ENCODE measurements at places on chromosomes 5 and 9.

DNA sequence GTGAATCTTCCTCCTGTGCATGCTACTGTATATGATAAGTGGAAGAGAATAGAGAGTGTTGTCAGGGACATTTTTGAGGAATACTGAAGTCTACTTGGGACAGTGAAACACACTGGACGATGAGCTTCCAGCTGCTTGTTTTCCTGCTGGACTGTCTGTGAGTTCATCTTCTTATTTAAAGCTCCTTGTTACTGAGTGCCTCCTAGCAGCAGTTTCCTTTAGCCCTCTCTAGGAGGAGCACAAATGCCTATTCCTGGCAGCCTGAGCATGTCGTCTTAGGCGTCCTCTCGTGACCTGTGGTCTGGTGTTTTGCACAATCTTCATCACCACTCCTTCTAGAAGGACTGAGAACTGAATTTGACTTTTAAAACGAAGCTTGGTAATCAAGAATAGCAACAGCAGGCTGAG, 43.8 kb downstream of the ANKRD33B start:
- DNase-seq, result no peak

DNA sequence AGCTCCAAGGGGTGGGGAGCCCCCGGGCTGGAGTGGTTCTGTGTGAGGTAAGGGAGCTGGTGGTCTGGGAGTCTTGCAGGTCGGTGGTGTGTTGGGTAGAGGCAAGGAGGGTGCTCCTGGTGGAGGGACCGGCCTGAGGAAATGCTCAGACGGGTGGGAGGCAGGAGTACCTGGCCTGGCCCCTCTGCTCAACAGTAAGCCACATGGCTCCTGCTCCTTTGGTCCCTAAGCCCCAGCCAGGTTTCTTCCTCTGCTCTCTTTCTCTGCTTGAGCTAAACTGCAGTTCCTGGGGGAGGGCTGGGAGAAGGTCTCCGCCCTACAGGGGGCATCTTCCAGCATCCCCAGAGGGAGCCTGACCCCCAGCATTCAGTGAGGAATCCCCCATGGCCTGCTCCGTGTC, 17.2 kb downstream of the TSPAN17 start:
- no peak for DNase-seq

GRCh38 chr5:124599028-124599973, 147.1 kb downstream of the ZNF608 start:
- DNase-seq, result no peak

- DNase-seq, result no peak
These were observed 711.2 kb downstream of the PTPRD start for GRCh38 chr9:9901624-9902023.

DNA sequence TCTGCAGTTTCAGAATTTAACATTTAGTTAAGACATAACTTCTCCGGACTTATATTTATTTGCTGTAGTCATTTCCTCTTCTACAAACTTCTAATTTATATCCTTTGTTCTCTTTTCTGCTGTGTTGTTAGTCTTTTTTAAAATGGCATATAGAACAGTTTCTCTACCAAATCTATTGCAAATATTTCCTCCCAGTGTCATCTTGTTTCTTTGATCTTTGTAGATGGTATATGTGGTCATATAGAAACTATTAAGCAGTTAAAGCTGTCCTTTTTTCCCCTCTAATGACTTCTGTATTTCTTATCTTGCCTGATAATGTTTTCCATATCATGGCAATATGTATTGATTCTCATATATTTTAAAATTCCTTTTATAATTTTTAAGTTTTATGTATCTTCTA, 264.5 kb downstream of the MCTP1 start:
- DNase-seq, result no peak

DNA sequence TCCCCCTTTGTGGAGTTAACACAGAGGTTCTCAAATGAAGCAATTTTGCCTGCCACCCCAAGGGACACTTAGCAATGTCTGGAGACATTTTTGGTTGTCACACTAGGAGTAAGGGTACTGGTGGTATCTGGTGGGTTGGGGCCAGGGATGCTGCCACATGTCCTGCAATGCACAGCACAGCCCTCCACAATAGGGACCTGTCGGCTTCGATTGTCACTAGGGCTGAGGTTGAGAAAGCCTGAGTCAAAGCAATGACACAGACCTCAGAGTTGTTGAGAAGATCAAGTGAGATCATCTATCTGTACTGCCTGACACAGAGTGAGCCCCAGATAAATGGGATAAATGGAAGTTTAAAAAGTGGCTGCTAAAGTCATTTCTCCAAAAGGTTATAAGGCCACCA, 249.2 kb upstream of the KLF4 start:
- DNase-seq, result no peak

GRCh38 chr5:180370861-180371641, 17.9 kb upstream of the GFPT2 start:
- no peak for DNase-seq

DNA sequence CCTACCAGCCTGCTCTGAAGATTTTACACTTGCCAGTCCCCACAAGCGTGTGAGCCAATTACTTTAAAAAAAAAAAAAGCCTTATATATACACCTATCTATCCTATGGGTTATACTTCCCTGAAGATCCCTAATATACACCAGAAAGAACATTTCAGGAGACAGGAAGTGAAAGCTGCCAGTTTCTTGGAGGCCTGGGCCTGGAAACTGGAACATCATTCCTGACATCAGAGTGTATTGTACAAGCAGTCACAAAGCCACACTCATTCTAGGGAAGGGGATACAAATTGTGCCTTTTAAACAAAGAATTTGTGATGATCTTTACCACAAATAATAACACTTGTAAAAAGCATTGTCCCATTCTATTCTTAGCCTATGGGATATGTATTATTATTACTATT, 98.3 kb upstream of the FBN2 start:
- DNase-seq, result no peak

- no peak for DNase-seq
These were observed 102.7 kb downstream of the EFNA5 start for GRCh38 chr5:107567901-107568671.

DNA sequence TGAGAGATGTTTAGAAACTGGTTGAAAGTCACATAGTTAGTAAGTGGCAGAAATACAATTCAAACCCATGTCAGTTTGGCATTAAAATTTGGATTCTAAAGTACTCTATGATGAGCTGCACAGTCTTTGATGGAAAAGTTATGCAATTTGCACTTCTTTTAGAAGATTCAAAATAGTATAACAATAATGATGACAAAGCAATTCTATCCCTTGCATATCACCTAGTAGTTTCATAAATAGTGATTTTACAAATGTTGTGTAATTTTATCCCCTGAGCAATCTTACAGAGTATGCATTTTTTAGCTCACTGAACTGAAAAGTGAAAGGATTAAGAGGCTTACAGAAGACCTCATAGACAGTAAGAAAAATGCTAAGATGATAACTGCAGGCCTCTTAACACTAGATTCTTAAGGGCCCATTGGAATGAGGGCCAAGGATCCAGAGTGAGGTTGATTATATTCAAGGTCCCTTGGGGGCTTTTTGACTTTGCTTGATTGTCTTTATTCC, 3.7 kb downstream of the C5orf46 start:
- DNase-seq, result no peak

DNA sequence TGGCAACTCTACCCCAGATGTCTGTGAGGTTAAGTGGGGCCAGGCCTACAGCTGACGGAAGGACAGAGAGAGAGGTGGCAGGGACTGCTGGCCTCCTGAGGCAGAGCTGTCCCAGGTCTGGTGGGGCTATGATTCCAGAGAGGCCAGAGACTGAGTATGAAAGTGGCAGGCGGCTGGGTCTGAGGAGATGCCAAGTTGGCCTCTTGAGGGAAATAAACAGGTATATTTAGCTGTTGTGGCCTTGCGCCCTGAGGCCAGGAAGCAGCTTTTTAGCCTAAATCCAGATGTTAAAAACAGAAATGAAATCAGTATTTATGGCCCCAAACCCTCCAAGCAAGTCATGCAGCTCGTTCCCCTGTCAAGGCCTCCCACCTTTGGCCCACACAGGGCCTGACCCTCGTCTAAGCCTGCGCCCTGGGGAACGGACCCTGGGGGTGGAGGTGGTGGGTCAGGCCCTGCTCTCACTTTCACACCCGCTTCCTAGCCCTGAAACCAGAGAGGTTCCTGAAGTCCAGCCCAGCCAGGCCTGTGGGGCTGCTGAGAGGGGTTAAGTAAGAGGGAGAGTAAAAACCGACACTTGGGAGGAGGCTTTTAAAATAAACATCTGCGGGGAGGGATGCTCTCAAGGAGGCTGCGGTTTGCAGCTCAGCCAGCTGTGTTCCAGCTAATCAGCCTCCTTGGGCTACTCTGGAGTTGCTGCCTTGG, 18.7 kb downstream of the PCDHGC5 start:
- no peak for DNase-seq

DNA sequence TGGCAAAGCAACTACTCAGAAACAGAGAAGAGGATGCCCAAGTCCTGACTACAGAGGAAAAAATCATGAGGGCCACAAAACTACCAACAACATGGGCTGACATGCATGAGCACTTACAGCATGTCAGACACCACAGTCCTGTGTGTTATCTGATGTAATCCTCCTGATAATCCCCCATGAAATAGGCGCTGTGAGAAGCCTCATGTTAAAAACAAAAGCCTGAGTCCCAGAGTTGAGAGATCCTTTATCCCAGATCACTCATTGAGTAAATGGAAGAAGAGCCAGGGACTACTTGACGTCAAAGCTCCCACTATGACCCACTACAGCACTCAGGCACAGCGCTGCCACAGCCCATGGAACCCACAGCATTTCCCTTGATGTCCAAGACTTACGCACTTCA, 7.2 kb upstream of the SPOCK1 start:
- DNase-seq, result no peak

- DNase-seq, result no peak
These were observed 145.4 kb downstream of the GABBR2 start for GRCh38 chr9:98563212-98563907.

GRCh38 chr5:149790276-149790675, 60.2 kb downstream of the PPARGC1B start:
- DNase-seq, result no peak

GRCh38 chr9:3863111-3863528, 337.3 kb upstream of the RFX3 start:
- DNase-seq, result no peak

DNA sequence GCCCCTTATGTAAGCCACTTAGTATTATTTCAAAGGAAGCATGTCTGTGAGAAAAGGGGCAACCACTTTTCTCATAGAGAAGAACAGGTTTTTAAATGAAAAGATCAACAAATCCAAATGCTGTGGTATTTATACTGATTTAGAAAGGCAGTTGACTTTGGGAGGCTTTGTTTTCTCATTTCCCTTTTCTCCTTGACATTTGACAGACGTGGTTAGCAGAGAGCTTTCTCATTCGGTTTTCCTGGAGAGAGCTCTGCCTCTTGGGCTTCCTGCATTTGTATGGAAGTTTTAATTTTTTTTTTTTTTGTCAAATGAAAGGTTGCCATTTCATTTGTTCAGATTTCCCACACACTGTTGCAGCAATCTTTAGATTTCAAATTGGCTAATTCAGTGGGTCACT, 62.5 kb downstream of the EXOSC2 start:
- DNase-seq, result no peak

DNA sequence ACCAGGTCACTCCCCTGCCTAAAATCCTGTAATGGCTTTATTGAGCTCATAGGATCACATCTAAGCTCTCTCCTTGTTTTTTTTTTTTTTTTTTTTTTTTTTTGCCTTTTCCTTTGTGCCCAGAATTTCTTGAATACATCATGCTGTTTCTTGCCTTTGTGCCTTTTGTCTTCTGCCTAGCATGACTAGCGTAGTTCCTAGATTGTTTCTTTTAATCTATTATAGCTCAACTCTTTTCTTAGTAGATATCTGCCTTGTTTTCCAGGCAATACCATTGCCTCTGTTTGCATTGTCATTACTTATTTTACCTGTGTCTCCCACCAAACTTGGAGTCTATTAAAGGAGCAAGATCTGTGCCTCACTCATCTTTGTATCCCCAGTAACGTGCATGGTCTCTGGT, 106.1 kb upstream of the C9orf72 start:
- no peak for DNase-seq

GRCh38 chr5:40680741-40681362, 1.1 kb downstream of the PTGER4 start:
- peak; percentile 31 for DNase-seq

DNA sequence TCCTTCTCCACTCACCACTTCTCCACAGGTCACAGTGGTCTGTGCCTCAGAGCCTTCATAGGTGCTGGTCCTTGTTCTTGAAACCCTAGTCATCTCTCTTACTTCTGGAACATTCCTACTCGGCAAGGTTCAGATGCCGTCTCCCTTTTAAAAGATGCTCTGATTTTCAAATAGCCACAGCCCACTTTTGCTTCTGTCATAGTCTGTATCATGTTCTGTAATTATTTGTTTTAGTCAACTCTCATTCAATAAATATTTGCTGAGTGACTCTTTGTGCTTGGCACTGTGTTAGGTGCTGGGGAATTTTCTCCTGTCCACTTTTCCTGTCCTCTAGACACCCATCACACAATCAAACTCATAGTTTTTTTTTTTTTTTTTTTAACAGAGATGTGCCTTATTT, 181.3 kb upstream of the IL12B start:
- no peak for DNase-seq

- DNase-seq, result no peak
These were observed 22.2 kb upstream of the TMEM161B start for GRCh38 chr5:88290801-88291200.

DNA sequence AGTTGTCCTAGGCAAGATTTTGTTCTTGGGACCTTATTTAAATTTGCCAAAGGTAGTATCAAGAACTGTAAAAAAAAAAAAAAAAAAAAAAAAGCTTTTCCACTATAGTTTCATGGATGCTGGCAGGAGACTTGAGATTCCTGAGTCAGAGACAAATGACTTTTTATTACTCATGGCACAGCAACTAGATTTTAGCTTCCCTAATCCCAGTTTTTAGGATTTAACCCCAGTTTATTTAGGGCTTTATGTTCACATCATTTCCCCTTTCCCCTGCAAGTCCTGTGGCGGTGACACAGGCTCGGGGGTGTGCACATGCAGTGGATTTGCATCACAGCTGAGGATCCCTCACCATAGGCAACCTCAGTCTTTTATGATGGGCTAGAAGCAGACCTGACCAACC, 144.9 kb downstream of the GOLPH3 start:
- DNase-seq, result no peak

- no peak for DNase-seq
These were observed 57.8 kb upstream of the RUSC2 start for GRCh38 chr9:35432076-35432475.

DNA sequence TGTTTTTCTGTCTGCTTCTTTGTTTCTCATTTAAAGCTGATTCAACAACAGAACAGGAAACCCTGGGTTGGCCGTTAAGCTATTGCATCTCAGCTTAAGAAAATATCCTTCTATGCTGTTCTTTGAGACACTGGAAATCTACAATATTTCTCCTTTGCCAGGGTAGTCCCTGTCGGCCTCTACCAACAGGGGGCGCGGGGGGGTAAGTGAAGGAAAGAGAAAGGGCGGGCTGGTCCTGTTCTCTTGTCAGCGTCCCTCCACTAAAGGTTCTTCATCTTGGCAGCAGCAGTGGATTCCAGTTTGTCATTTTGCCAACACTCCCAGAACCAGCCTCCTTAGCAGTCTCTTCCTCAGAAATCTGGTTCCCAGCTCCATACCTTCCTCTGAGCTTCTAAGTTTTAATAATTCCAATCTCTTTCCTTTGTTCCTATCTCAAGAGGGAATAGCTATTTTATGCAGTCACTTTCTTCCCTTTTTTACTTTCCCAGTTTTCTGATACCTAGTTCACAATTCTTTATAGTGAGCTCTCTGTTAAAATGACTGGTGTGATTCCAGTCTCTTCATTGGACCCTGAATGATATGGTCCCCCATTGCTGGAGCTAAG, 222.3 kb downstream of the GLIS3 start:
- peak; percentile 18 for DNase-seq

GRCh38 chr5:67581203-67581602, 384.6 kb upstream of the CD180 start:
- DNase-seq, result no peak

- no peak for DNase-seq
These were observed 4.5 kb downstream of the ADGRV1 start for GRCh38 chr5:90563108-90563507.

- DNase-seq, result no peak
These were observed 823 bp upstream of the PRDM6 start for GRCh38 chr5:123088031-123088805.

Data from activated T-cell treated with anti-CD3 and anti-CD28 coated beads for 24 hours (primary cell).